ENCODE measurements at places on chromosomes 7 and 10.

GRCh38 chr10:100009283-100009792 is 409 bp downstream of the DNMBP start:
- DNase-seq = no peak

DNA sequence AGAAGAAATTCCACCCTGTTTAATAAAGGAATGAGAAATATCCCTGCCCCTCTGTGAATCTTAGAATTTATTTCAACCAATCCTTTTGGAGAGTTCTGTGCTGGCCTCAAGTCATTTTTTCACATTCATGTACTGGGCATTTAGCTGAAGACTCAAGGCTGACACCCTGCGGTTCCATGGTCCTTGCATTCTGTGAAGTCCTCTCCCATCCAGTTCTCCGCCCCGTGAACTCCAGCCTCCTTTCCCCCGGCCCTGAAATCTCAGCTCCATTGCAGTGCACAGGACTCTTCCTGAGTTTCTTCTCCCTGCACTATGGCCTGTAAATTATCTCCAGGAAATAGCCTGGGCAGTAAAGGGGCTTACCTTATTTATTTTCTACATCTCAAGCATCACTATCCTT is 183.0 kb upstream of the KCND2 start:
- DNase-seq = no peak

DNA sequence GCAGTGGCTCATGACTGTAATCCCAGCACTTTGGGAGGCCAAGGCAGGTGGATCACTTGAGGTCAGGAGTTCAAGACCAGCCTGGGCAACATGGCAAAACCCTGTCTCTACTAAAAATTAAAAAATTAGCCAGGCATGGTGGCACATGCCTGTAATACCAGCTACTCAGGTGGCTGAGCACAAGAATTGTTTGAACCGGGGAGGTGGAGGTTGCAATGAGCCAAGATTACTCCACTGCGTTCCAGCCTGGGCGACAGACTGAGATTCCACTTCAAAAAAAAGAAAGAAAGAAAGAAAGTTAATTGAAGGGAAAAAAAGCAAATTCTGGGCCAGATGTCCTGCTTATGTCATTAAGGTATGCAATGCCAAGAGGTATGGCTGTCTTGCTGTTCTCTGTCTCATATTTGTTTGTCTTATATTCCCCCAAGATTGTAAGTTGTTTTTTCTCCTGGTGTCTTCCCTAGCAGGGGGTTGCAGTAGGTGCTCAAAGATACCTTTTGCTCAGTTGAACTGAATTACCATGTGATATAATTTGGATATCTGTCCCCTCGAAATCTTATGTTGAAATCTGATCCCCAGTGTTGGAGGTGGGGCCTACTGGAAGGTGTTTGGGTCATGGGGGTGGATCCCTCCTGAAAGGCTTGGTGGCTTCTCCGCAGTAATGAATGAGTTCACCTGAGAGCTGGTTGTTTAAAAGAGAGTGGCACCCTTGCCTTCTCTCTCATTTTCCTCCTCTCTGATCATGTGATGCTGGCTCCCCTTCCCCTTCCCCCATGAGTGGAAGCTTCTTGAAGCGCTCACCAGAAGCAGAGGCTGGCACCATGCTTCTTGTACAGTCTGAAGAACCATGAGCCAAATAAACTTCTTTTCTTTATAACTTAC is 60.9 kb downstream of the MYOF start:
- no peak for DNase-seq

- no peak for DNase-seq
These were observed 3.0 kb downstream of the FAM204A start for GRCh38 chr10:118339111-118339510.

GRCh38 chr7:70525991-70526390 is 606.0 kb upstream of the GALNT17 start:
- no peak for DNase-seq

DNA sequence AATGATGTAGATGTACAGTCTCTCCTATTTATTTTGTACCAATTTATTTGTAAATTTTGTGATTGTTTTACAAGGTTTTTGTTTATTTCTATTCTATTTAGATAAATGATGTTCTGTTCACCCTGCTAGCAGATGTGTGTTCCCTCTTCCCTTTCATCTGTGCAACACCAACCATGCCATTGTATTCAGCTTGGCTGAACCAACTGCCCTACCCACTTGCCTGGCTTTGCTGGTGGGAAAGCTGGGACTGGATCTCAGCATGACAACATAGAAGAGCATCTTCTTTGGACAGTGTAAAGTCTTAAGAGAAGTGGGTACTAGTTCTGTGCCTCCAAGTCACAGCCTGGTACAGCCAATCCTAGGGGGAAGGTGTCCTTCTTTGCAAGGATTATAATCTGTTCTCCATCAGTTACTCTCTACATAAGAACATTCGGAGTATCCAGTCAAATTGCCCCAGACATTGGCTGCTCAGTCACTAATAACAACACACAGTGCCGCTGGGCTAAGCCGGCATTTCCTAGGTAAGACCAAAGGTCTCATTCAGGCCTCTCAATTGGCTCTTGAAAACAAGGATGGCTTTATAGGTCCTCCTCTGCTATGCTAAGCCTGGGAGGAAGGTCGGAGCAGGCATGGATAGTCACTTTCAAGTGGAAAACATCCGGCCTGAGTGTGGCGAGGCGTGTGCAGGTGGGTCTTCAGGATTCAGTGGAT is 109.7 kb downstream of the NT5C2 start:
- no peak for DNase-seq

- no peak for DNase-seq
These were observed 460.1 kb downstream of the PLXDC2 start for GRCh38 chr10:20276127-20276979.

GRCh38 chr7:71538210-71538609 is 406.3 kb downstream of the GALNT17 start:
- no peak for DNase-seq

DNA sequence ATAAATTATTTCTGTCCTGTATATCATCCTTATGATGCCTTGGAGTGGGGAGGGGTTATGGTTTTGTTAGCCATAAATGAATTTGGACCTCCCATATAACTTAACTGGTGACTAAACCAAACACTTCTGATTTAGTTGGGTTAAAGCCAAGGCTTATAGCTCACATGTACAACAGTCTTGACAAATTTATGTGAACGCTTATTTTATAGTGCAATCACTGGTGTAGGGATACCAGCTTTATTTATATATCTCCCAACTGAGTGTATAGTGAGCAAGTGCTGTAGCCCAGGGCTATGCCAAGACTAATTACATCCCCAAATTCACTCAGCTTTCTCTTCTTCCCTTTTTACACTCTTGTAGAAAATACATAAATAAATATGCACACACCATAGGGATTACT is 956.2 kb downstream of the SORCS3 start:
- no peak for DNase-seq

DNA sequence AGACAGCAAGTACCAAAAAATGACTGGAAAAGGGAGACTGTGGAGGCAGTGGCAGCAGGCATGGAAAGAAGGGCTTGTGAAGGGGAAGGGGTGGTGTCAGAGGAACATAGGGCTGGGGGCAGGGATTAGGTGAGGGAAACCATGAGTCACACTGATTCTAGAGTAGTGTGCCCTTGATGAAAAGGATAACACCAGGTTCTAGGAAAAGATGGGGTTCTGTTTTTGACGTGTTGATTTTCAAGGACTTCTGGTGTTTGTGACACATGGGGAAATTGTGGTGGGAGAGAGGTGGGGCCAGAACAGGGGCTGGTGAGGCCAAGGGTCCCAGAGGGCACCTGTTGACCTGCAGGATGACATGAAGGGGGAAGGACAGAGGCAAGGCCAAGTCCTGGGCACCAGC is 57.1 kb downstream of the FIGNL1 start:
- DNase-seq = no peak

- no peak for DNase-seq
These were observed 1.5 kb upstream of the CFAP46 start for GRCh38 chr10:132943791-132944404.

- DNase-seq = no peak
These were observed 21.3 kb downstream of the CPXM2 start for GRCh38 chr10:123870260-123870659.

GRCh38 chr7:65953890-65954450 is 28.0 kb downstream of the GUSB start:
- no peak for DNase-seq

GRCh38 chr10:78436222-78436573 is 402.5 kb downstream of the RPS24 start:
- DNase-seq = no peak

DNA sequence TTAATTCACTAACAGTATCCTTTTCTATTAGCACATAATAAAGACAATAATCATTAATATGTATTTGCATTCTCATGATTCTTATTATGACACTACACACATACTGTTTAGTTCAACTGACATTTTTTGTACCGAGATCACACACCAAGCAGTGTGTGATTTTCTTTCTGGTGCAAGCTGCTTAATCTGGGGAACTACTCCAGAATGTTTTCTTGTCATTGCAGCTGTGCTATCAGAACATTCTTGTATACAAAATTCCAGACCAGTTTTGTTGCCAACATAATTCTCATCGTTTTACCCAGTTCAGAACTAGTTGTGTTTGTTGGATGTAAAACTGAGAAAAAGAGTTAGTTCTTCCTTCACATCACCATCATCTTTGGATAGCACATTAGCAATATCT is 37.4 kb downstream of the VKORC1L1 start:
- no peak for DNase-seq

DNA sequence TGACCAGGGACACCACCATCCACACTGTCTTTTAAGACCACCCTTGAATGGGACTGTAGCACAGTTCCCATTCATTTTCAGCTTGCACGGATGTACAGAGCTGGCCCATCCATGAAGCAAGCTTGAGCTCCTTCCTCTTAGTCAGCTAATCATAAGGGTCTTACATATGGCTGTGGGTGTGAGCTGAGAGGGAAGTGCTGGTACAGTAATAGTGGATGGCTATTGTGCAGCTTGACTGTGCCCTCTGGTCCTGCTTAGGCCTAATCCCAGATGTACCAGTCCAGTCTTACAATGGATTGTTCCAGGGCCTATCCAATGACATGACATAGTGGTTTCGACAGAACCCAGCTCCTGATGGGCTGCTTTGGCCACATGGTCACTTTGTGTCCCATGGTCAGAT is 96.9 kb upstream of the ZNF438 start:
- DNase-seq = no peak

DNA sequence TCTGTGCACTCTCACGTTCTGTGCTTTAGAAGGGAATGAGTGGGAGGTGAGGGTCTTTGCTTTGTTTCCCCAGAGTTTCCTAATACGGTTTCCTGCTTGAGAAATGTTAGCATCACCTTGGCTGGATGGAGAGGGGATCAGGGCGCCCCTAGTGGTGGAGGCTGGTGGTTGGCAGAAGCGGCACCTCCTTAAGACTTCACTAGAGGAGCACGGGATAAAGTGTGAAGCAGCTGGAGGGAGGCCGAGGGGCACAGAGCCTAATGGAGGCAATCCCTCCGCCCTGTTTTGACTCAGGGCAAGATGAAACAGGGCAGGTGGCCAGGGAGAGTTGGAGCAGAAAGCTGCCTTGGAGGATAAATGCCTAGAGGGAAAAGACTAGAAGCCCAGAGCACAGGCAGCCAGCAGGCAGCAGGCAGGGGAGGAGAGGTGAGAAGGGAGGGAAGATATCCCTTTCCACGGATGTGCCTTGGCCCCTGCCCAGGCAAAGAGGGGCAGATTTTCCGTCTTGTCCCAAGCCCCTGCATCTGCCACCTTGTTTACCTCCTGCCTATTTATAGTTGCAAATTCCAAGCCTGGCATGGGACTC is 56.0 kb upstream of the BTRC start:
- peak; percentile 70 for DNase-seq

- DNase-seq = no peak
These were observed 1.4 kb downstream of the NDUFB8 start for GRCh38 chr10:100528123-100528886.

- DNase-seq = no peak
These were observed 1047.8 kb downstream of the NRG3 start for GRCh38 chr10:82922755-82923154.

DNA sequence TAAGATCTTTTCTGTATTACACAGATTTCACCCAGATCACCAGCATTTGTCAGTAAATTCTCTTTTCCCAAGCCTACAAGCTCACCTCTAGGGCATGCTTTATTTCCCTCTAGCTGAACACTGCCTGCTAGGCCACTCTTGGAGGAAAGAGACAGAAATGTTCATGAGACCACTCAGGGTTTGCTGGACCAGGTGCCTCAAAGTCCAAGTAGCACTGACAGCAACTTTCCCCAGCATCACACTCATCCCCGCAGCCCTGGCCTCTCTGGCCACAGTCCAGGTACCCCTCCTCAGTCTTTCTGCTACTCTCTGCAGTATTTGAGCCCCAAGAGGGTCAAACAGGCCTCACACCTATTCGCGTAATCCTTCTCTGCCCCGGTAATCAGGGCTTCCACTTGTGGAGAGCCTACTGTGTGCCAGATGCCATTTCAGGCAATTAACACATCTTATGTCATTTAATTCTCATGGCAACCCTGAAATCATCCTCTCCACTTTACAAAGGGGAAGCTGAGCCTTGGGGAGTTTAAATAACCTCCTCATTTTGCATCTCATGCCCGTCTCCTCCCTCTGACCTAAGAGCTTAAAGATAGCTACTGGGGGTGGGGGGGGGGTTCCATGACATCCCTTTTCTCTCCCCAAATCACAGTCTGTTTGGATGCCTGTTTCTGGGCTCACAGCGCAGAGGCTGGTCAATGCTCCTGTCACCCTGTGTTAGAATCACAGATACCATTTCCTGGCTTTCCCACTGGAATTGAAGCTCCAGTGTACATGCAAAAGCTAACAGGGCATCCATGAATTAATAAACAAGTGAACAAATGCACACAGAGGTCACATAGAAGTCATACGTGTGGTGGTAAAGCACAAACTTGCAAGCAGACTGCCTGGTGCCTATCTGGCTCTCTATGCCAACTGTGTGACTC is 88.5 kb downstream of the PRLHR start:
- no peak for DNase-seq

DNA sequence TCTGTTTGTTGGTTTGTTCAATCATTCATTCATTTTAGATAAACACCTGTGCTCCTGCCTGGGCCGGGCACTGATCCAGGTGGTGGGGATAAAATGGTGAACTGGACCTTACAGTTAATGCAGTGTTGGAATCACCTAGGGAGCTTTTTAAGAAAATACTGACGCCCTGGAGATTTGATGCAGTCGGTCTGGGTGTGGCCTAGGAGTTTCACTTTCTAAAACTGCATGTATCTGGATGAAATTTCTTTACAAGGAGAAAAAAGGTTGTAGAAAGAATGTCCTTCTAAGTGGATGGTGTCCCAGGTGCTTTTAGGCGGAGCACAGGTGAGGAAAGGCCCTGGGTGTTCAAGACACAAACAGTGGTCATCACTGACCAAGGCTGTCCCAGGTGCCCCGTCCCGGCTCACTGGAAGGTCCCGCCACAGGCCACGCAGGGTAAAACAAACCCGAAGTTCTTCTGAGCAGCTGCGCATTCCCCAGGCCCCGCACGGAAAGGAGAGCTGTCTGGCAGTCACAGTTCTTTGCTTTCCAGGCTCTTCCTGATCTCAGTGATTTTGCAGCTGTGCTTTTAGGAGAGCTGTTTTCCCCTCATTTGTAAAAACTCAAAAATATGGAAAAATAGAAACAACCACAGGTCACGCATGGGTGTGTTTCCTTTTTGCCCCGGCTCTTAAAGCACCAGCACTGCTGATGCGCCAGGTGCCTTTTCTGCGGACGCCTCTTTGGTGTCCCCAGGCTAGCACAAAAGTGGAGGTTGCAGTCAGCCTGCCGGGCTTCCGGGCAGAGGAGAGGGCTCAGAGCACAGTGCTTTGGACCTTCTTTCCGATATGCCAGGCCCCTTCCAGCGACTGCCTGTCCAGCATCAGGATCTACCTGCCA is 161.9 kb downstream of the GRK5 start:
- DNase-seq = no peak

Data from stimulated activated CD4-positive, alpha-beta T cell treated with anti-CD3 and anti-CD28 coated beads, Interleukin-1b, Interleukin-23, amount 100 ng/mL, for 4 hours (primary cell).